ENCODE measurements at places on chromosomes 7 and 10.

DNA sequence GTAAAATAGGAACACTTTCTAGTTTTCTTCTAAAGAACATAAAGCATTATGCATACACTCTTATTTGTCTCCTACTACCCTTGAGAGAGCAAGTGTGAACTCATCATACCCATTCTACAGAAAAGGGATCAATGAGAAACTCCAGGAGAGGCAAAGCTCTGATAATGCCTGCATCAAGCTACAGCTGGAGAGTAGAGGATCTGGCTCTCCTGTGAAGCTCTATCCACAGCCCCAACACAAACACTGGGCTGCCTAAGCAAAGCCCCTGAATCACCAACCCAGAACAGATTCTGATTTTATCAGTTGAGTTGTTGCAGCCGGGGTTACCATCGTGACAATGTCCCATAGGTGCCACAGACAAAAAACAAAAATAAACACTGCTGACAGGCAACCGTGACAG is 74.9 kb downstream of the NUDCD3 start:
- DNase-seq: no peak

DNA sequence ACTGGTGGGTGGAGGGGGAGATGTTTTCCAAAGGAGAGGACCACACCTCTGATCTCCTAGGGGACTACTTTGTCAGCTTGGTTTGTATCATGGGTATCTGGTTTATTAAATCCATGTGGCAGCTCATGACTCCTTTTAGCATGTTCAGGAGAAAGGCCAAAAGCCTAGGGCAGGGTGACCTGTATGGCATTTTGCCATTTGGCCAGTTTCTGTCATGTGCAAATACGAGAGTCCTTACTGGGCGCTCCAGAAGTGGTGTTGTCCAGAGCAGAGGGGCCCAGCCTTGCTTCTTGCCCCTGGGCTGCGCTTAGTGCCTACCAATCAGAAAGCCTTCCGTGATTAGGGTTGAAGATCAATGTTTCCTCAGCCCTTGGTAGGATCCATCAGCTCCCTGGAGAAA is 31.0 kb downstream of the ADRA2A start:
- no peak for DNase-seq

- no peak for DNase-seq
Observed at GRCh38 chr7:50333221-50333651, 28.7 kb downstream of the IKZF1 start.

DNA sequence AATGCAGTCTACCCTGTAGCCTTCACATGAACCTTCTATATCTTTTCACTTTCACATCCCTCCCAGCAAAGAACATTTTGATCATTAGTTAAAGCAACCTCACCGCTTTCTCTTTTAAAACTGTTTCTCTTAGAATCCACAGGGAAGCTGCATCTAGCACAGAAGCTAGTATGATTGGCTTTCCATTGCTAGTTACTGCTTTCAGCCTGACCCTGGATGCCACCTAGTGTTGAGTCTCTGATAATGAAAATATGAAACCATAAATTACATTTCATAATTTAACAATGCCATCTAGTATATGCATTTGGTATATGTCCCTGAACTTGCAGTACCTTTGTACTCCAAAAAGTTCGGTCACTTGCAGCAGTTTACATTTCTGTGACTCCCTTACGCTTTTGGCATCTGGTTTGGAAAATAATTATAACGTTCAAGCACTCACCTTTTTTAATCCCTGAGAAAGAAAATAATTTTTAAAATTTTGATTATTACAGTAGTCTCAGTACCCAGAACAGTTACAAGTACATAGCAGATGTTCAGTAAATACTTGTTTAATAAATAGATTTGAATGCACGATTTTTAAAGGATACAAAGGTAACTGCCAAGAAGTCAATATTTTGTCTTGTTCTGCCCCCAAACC is 22.7 kb downstream of the CISD1 start:
- DNase-seq: peak; percentile 66

DNA sequence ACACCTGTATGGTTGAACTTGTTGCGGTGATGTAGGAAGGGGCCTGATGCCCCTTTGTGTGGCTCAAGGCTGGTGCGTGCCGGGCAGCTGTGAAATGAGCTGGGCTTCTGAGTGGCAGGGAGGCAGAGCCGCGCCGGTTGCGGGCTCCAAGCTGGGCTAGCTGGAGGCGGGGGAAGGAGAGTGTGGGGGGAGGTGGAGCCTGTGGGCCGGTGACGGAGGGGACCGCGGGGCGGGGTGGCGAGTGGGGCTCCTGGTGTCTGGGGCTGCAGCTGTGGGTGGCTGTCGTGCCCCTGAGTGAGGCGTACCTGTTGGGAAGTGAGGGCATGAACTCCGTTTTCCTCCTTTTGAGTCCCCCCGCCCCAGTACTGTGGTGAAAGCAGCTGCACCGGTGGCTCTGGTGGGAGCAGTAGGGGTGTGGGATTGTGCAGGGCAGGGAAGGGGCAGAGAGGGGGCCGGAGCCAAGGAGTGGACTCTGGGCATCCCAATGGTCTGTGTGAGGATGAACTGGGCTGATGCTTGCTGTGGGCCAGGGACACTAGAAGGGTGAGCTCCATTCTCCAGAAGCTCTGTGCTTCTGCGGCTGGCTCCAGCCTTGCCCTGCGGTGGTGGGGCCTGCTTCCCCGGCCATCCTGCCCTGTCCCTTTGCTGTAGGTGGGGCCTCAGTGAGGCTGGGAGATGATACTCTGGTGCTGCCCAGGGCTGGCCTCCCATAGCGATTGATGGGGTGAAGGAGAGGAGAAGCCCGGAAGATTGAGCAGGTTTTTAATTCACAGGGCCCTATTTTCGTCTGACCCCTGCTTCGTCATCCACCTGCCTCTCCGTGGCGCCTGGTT is 41.7 kb downstream of the INPP5A start:
- DNase-seq: no peak

DNA sequence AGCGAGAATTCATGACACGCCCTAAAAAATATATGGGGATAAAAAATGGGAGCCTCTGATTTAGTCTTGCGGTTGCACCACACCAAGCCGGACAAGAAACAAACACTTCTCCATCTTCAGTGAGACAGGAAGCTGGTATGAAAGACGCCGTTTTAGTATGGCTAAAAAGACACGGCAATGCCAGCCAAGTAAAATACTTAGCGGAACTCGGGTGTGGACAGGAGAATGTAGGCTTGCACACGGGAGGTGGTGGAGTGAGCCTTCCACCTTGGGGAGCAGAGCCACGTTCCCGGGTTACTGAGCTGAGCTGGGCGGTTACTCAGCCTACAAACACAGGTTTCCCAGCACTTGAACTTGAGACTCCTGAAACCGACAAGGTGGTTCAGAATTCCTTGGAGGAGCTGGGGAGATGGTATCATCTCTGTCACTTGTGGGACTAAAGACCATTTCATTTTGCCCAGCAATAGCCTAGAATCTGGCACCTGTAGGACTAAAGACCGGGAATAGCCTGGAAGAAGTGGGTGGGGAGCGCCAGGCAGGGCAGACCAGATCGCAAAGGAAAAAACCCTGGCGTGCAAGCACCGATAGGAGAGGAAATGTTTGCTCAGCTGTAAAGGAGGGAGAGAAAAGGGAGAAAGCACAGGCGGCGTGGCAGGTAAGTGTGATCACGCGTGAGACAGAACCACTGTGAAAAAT is 34.8 kb upstream of the SEPHS1 start:
- no peak for DNase-seq

DNA sequence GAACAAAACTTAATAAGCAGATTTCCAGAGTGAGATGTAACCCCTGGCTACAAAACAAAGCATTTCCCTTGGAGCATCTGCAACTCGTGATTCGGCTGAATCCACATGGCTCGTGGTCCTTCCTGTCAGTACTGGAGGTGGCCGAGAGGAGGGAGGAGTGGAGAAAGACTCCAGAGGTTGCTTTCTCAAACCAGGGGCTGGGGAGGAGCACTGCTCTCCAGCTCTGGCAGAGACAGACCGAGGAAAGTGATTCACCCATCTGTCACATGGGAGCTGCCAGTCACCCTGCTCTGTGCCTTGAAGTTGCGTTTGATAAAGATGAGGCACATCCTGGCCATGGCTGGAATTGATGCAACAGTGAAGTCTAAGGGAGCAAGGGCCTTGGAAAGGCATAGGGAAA is 72.7 kb downstream of the COL13A1 start:
- DNase-seq: peak; percentile 69

- no peak for DNase-seq
Observed at GRCh38 chr7:84250452-84250851, 55.9 kb upstream of the SEMA3A start.

DNA sequence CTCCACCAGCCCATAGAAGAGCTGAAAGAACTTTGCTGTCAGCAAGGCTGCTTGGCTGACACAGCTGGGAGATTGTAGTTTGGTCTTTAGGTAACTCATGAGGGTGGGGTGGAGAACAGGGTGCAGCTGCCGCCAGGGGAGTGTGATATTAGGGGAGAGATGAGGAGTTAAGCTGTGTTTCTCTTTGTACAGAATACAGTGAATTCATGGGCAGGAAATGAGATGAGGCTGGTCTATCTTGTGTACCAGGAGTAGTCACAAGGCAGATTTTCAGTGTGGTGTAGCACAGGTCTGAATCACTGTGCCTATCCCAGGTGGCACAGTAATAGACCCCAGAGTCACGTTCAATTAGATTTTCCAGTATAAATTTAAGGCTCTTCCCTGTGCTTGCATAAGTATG is 56.6 kb upstream of the TARP start:
- DNase-seq: no peak

GRCh38 chr7:20596653-20597052 is 18.8 kb upstream of the ABCB5 start:
- DNase-seq: no peak

DNA sequence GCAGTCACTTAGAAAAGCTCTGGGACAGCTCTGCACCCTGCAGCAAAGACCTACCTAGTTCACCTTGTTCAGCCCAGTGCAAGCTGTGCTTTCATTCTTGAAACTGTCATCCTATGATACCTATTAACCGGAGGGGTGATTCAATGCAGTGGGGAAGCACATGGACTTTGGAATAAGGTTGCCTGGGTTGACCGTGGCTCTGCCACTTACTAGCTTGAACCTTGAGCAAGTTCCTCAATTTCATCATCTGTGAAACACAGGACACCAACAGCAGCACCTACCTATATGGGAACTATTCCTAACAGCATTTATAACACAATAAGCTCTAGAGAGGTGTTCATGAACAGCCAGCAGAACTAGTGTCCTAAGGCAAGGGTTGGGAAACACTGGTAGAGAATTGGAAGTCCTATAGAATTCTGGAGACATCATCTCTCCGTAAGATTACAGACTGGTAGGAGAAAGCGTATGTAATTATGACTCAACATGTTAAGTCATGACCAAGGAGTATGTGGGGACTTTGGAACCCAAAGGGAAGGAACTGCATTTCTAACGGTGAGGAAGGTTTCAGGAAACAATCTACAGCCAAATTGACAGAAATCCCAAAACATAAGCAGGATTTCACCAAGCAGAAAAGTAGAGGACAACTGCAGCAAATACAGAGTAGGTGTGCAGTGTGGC is 270.0 kb downstream of the USP6NL start:
- no peak for DNase-seq

DNA sequence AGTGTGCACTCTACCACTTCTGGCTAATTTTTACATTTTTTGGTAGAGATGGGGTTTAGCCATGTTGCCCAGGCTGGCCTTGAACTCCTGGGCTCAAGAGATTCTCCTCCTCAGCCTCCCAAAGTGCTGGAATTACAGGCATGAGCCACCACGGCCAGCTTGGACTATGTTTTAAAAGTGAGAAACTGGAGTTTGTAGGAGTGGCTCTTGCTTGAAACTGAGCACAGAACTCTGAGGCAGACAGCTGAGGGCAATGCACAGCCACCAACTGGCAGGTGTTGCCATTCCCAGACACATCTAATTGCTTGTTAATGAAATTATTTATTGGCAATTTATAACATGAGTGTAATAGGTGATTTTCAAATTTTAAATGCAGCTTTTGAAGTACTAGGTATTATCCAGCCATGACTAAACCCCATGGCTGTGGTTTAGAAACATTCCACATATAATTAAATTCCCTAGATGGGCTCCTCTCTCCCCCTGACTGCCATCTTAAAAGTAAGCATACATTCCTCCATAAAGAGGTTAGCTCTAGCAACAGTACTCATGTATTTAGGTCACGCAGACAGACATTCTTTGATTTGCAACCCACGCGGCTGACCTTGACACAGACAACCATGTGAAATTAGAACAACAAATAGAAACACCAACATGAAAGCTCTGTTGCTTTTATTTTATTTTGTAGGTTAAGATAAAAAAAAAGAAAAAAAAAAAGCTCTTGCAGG is 19.8 kb downstream of the PANK1 start:
- DNase-seq: no peak

- no peak for DNase-seq
Observed at GRCh38 chr7:88046839-88047573, 113.0 kb downstream of the ADAM22 start.
